ENCODE measurements at places on chromosomes 1 and 21. TPM values are rescaled to one million over a fixed set of nuclear protein-coding genes. Genes with fewer than 3 reads are reported as not detected.
A peak's percentile ranks its signal among the peaks of the same experiment; 100 is the strongest.

Gene TCHHL1
- not detected for total RNA-seq

Gene CYP2J2
- total RNA-seq: 0.65 TPM

Gene RGS16
- 4.4 TPM for total RNA-seq

Gene CHD5
- 0.12 TPM for total RNA-seq

DNA sequence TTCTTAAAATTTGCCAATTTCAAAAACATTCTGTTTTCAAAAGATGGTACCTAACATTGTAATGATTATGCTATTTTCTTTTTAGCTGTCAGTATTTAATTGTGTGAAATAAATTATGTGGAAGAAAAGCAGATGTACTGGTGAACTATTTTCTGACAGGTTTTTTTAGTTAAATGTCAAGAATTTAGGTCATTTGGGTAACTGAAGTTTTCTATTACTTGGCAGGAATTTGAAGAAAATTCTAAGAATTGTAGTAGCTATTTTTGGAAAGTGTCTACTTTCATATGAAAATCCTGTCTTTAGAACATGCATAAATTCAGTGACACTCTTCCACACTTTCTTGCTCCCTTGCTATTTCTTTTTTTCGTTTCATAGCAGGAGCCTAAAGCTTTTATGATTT is 28.5 kb upstream of the PTPRC start:
- no peak for DNase-seq

DNA sequence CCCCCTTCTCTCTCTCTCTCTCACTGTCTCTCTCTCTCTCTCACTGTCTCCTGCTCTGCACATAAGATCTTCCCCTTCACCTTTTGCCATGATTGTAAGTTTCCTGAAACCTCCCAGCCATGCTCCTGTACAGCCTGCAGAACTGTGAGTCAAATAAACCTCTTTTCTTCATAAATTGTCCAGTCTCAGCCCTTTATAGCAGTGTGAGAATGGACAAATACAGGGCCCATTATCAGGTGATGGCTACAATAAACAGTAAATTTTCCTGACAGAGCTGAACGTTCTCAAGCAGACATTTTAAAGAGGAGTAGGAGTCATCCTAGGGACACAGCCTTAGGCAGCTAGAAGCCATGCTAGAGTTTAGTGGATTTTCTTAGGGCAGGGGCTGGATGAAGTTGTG is 1679.7 kb upstream of the B3GALT2 start:
- DNase-seq: no peak

DNA sequence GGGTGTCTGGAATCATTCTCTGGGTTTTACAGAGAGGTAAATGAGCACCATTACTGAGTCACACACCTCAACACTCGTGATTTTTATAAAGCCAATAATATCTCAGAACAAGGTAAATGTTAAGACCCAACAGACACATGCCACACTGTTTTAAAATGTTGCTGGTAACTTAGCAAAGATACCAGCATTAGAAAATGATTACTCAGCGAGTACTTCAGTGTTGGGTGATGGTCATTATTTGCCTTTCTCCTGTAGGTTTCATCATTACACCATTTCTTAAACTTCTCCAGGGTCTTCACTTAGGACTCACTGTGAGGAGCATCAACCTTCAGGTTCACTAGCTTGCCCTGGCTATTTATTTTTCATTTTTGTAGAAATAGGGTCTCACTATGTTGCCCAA is 6.9 kb upstream of the C4BPB start:
- DNase-seq: no peak

DNA sequence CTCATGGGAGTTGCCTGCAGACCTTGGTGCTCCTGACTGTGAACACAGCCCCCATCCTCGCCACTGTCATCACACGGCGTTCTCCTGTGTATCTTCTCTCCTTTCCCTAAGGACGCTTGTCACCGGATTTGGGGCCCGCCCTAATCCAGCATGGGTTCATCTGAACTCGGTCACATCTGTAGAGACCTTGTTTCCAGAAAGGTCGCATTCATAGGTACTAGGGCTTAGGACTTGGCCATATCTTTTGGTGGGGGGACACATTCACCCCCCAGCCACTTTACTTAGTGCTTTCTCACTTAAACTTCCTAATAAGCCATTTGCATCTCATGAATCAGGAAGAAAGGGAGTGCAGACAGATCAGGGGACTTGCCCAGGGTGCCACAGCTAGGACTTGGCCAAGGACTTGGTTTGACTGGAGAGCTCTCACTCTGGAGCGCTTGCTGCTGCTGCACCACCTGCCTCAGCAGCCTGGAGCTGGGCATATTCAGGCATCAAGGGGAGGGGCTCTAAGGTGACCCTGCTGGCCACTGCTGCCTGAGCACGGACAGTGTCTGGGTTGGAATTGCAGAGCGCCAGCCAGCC is 9.7 kb downstream of the NPPA start:
- no peak for DNase-seq

DNA sequence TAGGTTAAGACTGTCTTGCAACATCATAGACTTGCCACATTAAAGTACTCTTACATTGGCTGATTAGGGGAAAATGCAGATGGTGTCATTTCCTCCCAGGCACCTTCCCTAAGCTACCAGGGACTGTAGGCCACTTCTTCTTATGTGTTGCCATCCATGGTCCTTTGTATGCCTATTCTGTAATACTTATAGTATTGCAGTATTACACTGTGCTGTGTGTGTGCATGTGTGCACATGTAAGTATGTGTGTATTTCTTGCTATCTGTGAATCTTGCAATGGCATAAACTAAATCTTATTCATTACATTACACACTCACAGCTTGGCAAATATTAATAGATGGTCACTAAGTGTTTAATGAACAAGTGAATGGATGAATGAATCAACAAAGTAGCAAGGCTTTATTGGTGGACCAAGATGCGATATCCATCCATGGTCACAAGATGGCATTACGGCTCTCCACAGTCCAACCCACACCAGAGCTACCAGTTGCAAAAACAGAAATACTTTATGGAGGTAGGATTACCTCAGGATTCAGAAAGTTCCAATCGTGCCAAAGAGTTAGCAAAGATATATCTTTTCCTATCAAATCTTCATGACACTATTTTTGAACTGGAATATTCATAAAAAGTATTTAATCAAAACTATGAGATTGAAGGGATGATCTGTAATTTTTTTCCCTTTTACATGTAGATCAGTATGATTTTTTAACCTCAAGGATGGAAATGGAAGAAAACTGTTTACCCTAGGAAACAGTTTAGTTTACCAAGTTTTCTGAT is 160.2 kb downstream of the DENND1B start:
- peak; percentile 13 for DNase-seq

DNA sequence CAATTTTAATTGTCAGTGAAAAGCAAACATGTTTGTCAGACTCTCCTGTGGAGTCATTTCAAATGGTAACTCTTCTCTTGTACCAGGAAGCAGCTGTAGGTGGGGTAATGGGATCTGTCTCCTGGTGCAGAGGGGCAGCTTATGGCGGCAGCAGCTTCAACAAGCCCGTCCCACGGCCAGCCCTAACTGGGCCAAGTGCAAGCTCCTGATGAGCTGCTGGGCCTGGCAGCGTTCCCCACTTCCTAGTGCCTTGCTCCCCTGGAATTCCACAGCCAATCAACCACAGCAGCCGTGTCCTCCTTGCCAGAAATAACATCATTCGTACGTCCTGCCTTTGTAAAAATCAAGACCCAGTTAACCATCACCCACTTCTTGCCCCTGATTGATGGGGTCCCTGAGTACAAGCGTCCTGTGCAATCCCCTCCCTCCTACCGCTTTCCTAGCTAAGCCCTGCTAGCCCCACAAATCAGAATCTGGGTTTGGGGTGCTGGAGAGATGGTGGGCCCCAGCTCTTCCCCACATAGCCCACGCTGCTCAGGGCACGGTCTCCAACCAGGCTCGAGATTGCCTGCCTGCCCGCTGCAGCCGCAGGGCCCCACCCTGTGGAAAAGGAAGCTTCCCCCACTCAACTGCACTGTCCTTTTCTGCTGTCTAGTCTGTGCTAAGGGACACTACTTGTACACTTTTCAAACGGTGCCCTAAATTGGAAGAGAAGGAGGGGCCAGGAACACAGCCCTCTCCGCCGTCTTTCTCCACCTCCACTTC is 61.2 kb downstream of the TOR1AIP2 start:
- no peak for DNase-seq

DNA sequence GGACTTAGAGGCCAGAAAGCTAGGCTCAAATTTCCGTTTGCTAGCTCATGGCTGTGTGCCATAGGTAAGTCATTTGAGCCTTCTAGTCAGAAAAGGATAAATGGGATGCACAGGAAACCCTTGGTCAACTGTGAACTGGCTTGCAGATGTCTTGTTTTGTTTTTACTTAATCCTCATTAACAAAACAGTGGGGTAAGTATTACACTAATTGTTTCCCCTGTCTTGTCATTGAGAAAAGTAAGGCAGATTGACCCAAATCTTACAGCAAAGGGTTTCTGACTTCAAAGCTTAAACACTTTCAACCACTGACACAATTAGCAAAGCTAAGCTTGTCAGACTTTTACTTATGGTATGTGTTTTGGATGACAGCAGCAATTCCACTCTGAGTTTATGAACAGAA is 291.3 kb downstream of the NTNG1 start:
- DNase-seq: no peak

- no peak for DNase-seq
Measured at GRCh38 chr1:215269955-215270354, 187.4 kb downstream of the KCNK2 start.

- no peak for DNase-seq
Measured at GRCh38 chr21:46448108-46448507, 10.6 kb upstream of the DIP2A start.

DNA sequence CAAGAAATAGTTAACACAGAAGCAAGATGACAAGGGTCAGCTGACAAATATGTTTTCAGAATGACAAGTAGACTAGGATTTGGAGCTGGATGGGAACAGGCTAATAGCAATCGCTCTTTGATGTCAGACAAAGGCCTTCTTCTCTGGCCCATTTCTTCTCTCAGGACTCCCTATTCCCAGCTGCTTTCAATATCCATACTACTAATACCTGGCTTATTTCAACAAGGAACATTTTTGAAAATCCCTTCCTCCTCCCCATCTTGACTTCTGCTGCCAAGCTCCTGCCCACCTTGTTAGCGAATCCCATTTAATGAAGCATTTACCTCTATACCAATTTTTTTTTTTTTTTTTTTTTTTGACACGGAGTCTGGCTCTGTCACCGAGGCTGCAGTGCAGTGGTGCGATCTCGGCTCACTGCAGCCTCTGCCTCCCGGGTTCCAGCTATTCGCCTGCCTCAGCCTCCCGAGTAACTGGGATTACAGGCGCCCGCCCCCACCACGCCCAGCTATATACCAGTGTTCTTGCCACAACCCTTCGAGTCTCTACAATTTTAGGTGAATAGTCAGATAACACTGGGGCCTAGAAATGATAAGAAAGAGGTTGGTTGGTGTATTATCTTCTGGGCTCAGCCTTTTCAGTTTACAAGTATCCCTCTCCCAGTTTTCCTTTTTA is 68.4 kb downstream of the MACF1 start:
- no peak for DNase-seq

DNA sequence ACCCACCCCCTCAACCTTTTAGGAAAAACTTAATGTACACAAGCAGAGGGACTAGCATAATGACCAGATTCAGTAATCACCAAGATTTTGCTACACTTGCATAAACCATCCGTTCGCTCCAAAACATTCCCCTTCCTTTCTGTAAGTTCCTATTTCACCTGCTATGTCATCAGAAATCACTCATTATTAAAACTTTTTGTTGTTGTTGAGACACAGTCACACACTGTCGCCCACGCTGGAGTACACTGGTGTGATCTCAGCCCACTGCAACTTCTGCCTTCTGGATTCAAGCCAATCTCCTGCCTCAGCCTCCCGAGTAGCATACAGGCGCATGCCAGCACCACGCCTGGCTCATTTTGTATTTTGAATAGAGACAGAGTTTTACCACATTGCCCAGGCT is 3.4 kb downstream of the MRPL20 start:
- no peak for DNase-seq

- peak; percentile 87 for DNase-seq
Measured at GRCh38 chr1:22562584-22563583, at the start of gene EPHA8. TSS of gene EPHA8 (plus strand) at chr1:22563489. CDS start at chr1:22563636, 147 bp downstream.

DNA sequence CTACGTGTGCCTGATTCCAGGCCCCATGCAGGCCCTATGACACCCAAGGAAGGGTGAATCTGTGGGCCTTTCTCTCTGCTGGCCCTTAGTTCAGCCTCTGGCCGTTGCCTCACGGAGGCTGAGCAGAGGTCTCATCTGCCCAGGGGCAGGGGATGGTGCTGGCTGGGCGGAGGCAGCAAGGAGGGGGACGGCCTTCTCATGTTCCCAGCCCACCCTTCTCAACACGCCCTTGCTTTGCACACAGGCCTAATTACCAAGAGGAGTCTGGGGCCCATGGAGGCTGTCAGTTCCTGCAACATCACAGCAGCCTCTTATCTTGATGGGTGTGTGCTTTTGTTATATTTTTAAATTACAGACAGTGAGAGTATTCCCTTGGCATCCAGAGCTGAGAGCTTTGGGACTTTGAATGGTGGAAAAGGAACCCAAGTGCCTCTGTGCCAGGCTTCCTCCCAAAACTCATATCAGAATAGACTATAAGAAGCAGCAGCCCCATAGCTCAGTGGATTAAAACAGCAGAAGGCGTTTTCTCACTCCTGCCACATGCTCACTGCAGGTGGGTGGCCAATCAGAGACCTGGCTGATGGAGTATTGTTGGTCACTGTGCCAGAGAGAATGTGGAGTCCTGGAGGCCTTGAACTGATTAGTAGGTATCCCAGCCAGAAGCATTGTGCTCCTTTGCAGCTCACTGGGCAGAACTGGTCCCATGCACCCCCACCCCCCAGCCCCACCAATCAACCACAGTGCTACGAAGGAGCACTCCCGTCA is 164.9 kb downstream of the CAMTA1 start:
- DNase-seq: no peak

- no peak for DNase-seq
Measured at GRCh38 chr1:57218487-57219079, 205.3 kb downstream of the DAB1 start.

DNA sequence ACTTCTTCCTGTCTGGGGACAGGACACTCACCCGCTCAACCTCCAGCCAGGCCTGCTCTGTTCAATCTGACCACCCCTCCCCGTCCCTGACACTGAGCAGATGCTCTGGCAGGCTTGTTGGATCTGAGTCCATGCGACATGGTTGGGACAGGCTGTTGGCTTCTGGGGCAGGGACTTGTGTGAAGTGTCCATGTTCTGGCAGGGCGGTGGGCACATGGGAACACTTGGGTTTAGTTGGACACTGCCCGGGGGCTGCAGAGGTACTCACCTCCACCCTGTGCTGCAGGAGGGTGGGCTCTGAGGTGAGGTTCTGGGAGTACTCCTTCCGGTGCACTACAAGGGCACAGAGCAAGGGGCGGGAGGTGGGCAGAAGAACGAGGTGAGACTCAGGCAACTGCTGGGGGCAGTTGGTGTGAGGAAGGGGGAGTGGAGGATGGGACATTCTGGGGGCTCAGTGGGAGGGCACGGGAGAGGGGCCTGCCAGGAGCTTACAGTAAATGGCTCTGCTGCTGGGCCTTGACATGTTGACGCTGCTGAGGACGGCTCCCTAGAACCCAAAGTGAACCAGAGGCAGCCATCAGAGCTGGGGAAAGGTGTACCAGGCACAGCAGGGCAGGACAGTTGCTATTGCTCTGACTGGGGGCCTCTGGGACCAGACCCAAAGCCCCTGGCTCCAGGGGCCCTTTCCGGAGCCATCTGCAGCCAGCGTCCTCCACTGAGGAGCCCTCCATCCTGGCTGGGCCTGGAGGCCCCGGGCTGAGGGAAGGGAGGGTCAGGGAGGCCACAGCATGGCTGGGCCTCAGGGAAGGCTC is 2.3 kb downstream of the EPS8L3 start:
- no peak for DNase-seq

Measured in pancreas (tissue), 10 donors.